ENCODE measurements at places on chromosomes 3 and 15.

- DNase-seq, result no peak
Observed at GRCh38 chr3:51739110-51739509, 32.2 kb downstream of the GRM2 start.

- no peak for DNase-seq
Observed at GRCh38 chr15:73630921-73631362, 2.2 kb downstream of the NPTN start.

- DNase-seq, result no peak
Observed at GRCh38 chr3:136787349-136787748, 31.6 kb upstream of the SLC35G2 start.

GRCh38 chr15:41258750-41259471 is 27.8 kb downstream of the CHP1 start:
- DNase-seq, result no peak

- no peak for DNase-seq
Observed at GRCh38 chr3:141851411-141851810, 25.0 kb upstream of the ATP1B3 start.

DNA sequence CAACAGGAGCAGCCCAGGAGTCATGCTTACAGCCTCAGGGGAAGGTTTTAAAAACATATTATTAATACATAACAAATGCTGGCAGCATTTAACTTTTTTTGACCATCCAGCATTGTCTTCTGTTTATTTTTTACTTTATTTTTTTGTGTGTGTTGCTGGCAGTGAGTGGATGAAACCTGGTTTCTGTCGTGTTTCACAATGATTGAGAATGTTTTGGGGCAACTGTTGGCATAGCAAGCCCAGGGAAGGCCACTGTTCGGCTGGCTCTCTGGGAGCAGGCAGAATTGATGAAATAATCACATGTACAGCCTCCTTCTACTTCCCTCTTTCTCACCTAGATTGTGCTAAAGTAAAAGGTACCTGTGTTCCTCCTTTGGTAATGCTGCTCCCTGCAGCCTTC is 190.2 kb downstream of the NR1D2 start:
- no peak for DNase-seq

DNA sequence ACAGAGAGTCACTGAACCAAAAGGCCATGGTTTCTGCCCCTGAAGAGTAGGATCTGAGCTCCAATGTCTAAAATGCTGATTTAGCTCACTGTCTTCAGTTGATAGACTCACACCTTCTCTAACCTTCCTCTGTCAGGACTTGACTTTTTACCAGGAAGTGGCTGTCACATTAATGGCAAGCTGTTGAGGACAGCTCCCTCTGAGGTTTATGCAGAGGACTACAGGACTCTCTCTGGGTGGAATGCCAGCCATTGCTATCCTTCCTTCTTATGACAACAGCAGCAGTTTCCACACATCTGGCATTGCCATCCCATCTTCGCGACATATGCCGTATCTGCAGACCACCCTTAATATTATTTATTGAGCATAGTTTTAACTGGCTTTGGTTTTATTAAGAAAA is 103.8 kb upstream of the PRICKLE2 start:
- no peak for DNase-seq

- no peak for DNase-seq
Observed at GRCh38 chr3:141391991-141392316, 23.6 kb downstream of the ZBTB38 start.

GRCh38 chr15:62742409-62743171 is 300.0 kb upstream of the TPM1 start:
- peak; percentile 4 for DNase-seq

DNA sequence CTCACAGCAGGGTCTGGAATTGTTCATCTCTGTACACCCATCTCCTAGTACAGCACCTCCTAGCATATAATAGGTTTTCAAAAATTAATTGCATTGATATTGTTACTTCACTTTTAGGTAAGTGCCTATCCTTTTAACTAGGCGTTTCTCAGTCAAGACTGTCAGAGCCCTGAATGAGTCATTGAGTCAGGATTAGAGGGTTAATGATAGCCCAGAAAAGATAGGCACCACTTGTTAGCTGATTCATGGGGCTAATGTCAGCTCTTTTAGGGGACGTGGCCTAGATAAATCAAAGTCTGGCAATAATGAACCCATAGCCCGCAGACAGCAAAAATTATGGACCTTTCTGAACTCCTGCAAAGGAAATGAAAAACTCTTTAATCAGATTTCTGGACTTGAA is 42.9 kb downstream of the TIMP4 start:
- DNase-seq, result no peak

GRCh38 chr3:134666466-134666865 is 15.6 kb upstream of the KY start:
- DNase-seq, result no peak

- DNase-seq, result no peak
Observed at GRCh38 chr15:56469483-56469882, 4.5 kb upstream of the MNS1 start.

DNA sequence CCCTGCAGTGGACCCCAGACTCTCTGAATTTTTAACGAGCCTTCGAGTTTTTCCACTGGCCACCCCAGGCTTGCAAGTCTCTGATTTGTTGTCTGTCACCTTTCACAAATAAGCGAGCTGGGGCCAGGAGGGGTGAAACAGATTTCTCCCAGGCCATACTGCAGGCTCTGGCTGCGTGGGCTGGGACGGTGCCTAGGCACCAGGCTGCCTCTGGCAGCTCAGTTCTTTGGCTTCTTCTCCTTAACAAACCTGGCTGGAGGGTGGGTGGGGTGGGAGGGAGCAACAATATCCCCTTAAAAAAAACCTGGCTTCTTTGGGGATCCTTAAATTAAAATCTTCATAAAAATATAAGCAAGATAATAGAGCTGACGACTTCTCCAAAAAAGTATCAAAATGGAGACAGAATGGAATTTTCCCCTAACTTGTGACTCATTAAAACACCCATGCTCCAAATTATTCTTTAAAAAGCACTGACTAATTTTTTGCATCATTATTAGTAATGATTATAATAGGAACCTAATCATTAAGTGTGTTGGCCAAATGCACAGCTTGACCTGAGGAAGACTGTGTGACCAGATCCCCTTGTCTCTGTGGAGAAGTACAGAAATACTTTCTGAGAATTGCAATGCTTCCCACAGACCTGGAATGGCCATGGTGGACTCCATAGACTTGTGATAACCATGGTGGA is 84.1 kb downstream of the SNRK start:
- DNase-seq, result no peak

GRCh38 chr3:127908951-127909350 is 6.1 kb upstream of the KBTBD12 start:
- DNase-seq, result no peak
